ENCODE measurements at places on chromosomes 16 and 17.

DNA sequence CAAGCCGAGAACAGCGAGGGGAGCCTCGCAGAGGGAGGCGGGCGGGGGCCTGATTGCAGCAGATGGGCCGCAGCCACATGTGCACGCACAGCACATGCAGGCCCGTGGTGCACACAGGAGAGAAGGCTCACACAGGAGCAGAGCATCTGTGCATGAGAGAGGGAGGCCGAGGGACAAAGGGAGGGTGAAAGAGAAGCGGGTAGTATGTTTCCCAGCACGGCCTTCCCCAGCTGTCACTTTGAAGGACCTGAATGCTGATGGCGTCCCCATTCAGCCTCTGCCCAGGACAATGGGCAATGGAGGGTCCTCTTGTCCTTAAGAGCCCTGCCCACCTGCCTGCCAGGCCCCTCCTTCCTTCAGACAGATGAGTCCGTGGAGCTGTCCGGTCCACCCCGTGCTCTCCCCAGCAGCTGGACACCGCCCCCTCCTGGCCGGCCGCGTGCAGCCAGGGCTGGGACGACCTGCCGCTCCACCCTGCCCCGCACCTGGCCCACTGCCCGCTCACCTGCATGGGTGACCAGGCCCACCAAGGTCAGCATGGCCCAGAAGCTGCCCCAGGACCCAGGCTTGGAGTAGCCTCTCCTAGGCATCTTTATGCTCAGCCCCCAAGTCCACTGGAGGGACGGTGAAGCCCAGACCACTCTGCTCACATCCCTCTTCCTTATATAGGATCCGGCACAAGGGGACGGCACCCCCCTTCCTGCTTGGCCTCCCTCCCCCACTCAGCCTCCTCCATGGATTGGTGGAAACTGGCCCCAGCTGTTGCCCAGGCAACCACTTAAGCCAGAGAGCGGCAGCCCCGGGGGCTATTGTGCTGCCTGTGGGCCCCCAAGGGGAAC, at the start of gene BTBD17:
Gene BTBD17 (minus strand): TSS at position 639 of the 839 bp plus-strand sequence. CDS start 49 bp downstream, at position 590.
- DNase-seq = no peak

DNA sequence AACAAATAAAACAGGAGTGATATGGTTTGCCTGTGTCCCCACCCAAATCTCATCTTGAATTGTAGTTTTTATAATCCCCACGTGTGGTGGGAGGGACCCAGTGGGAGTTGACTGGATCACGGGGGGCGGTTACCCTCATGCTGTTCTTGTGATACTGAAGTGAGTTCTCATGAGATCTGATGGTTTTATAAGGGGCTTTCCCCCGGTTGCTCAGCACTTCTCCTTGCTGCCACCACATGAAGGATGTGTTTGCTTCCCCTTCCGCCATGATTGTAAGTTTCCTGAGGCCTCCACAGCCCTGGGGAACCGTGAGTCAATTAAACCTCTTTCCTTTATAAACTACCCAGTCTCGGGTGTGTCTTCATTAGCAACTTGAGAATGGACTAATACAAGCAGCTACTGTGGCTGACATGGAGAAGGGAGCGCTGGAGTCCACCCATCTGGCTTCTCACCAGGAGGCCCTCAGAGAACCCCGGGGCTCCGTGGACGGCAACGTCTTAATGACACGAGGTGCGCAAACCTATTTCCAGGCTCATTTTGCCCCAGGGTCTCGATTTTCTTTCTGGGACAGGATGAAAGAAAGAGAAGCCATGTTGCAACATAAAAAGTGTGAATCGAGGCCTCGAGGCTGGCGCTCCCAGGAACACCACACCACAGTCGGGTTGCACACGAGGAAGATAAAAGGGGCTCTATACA, 129.5 kb downstream of the DYNLRB2 start:
- peak; percentile 31 for DNase-seq

DNA sequence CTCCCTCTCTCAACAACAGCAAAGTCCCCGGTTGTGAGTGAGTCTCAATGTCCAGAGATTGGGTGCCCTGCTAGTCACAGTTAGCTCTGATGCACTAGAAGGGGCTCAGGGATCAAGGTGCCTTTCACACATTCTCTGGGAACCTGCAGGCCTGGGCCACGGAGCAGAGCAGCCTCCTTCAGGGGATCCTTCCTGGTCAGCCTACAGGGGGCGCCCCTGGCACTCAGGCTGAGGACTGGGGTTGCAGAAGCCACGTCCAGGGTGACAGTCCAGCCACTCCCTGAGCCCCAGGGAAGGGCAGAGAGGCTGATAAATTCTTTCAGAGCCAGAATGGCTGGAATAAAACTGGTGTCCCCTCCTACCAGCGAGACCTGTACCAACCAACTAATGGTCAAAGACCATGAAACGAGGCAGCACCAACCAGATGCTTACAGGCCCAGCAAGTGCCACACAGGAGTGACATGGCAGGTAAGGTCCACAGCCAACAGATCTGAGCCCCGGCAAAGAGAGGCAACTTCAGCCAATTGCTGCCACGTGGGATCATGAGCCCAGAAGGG, 43.5 kb downstream of the ST3GAL2 start:
- DNase-seq = peak; percentile 51

DNA sequence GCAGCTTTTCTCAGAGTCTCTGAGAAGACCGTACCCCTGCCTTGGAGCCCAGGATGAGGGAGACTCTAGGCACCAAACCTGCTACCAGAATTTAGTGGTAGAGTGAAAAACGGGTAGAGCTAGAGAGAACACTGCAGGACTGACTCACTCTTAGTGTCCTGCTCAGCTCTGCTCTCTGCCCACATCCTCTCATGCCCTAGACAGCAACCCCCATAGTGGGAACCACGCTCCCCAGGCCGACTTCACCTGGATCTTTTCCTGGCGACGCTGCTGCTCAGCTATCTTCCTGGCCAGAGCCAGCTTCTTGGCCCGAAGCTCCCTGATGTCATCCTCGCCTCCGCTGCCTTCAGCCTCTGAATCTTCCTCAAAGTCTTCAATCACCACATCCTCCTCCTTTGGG, 26.7 kb downstream of the HIC1 start:
- no peak for DNase-seq

GRCh38 chr16:51166541-51166940, 15.5 kb upstream of the SALL1 start:
- no peak for DNase-seq

DNA sequence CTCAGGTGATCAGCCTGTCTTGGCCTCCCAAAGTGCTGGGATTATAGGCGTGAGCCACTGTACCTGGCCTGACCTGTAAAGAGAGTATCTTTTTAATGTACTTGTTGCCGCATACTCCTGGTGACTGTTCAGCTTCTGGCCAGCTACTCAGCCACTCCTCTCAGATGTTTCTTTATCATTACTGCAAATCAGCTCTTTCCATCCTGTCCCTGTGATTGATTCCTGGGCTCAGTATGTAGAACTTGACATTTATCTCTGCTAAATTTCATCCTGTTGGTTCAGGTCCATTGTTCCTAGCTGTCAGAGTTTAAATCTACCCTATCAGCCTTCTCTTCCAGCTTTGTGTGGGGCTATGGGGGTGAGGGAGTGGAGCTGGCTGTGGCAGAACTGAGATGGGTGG, 211.5 kb upstream of the ASIC2 start:
- DNase-seq = no peak

- DNase-seq = peak; percentile 11
Observed at GRCh38 chr16:85680352-85680944, 8.3 kb downstream of the GINS2 start.

DNA sequence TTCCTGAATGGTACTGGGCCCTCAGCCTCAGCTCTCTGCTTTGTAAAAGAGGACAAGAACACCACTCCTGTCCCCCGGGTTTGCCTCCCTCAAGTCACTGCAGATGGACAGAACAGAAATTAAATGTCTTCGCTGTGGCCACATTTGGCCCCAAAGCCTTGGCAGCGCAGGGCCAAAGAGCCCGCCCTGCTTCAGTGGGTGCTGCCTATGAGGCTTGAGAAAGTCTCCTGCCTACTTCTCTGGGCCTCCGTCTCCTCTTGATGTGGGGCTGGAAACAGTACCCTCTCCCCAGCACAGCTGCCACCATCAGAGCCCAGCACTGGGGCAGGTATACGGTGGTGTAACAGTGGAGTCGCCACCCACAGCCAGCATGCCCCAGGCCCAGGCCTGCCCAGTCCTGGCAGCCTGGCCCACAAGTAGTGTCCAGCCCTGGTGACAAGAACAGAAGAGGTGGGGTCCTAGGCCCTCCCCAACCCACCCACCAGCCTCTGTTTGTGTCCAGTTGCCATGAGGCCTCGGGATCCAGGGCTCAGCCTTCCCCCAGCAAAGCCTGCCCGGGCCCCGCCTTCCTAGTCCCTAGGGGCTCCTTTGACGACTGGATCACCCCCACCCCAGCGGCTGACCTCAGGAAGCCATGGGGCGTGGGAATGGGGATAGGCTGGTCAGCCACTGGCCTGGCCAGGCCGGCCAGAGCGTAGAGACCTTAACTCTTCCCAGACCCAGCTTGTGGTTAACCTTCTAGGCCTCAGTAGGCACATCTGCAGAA, 3.9 kb upstream of the TPPP3 start:
- no peak for DNase-seq

GRCh38 chr17:64074704-64075426, 54.4 kb upstream of the ICAM2 start:
- DNase-seq = no peak

DNA sequence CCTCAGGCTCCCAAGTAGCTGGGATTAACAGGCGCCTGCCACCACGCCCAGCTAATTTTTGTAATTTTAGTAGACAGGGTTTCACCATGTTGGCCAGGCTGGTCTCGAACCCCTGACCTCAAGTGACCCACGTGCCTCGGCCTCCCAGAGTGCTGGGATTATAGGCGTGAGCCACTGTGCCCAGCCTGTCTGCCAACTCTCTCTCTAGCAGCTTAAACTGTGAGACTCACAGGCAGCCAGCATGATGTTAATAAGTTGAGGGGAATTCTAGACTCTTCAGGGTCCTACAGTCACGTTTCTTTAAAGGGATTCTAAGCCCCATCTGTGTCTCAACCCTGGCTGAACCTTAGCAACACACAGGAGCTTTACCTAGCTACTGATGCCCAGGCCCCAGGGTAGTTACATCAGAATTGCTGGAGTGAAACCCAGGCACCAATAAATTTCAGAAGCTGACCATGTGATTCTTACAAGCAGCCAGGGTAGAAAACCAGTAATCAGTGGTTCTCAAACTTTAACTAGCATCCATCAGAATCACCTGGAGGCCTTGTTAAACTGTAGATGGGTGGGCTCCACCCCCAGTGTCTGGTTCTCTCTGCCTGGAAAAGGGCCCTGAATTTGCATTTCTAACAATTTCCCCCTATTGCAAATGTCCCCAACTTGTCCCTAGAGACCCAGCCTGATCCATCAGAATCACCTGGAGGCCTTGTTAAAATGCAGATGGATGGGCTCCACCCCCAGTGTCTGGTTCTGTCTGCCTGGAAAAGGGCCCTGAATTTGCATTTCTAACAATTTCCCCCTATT, 30.7 kb downstream of the GPRC5B start:
- DNase-seq = no peak

GRCh38 chr17:73269329-73269615, 7.6 kb upstream of the CPSF4L start:
- DNase-seq = no peak

GRCh38 chr16:15990902-15991301, 41.5 kb downstream of the ABCC1 start:
- DNase-seq = no peak

DNA sequence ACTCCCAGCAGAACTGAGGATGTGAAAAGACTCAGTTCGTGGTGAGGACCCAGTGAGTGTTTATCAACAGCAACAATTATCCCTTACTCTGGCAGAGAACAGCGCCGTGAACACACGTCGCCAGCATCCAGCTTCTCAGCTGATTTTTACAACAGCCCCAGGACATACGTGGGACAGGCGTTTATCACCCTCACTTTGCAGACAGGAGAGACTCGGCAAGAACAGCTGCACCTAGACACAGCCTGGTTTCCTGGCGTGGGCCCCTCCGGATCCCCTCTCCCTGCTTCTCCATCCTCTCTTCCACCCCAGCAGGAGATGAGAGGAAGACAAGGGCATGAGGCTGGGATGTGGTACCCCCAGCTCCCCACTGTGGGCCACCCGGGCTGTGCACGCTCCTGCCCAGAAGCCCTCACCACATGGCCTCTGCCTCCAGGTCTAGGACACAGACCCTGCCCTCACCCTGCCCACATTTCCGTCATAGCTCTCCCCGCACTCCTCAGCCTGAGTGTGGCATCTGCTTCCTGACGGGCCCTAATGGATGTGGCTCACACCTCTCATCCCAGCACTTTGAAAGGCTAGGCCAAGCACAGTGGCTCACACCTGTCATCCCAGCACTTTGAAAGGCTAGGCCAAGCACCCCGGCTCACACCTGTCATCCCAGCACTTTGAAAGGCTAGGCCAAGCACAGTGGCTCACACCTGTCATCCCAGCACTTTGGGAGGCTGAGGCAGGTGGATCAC, 17.5 kb downstream of the ABR start:
- DNase-seq = no peak

DNA sequence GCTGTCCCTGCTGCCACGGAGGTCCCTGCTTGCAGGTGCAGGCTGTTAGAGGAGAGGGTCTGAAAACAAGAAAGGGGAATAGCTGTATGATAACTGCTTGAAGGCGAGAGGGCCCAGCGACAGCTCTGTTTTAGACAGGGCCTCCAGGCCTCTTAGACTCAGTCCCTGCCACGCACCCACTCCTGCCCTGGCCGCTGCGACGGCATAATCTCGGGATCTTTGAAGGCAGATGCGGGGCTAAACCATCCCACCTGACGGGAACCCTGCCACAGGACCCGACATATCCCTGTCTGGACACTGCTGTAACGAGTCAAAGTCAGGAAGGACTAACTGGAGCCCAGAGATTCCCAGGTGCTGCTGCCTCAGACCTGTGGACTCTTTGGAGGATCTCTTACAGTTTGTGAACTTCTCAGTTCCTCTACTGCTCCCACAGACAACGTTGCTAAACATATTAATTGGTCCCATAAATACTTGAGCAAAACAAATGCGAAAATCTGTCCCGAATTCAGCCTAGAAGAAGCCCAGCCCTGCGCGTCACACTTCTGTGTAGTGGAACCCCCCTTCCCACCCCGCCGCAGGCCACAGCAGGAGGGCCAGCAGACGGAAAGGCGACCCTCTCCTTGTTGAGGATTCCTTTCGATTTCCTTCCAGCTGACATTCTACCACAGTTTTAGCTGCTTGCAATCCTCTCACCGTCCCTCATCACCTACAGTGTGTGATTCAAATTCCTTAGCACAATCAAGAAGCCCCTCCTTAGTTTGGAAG, 998 bp upstream of the TMEM11 start:
- peak; percentile 5 for DNase-seq

- DNase-seq = no peak
Observed at GRCh38 chr17:36807496-36808179, 129.6 kb upstream of the LHX1 start.

- DNase-seq = no peak
Observed at GRCh38 chr17:17416400-17417360, 60.1 kb upstream of the MED9 start.

GRCh38 chr16:2036200-2036966, 9.7 kb downstream of the NHERF2 start:
- DNase-seq = no peak
